ENCODE measurements at places on chromosomes 1 and 21.

DNA sequence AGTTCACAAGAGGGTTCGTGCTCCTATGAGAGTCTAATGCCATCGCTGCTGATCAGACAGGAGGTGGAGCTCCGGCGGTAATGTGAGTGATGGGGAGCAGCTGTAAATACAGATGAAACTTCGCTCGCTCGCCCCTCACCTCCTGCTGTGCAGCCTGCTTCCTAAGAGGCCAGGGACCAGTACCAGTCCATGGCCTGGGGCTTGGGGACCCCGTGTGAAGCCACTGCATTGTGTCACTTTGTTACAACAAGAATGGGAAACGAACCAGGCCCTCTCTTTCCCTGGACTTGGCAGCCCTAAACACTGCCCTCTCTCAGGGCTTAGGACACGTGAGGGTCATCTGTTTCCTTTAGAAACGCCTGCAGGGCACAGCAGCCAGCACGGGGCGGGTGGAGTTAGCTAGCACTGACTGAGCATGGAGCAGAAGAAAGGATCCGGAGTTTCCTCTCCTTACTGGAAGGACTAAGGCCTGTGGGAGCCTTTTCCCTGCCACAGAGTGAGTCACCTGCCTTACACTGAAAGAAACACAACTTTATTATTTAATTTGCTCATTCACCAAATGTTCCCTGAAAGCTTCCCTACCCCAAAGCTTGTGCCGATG lies 185.2 kb upstream of the TMEM51 start:
- H3K4me3 ChIP-seq = no peak overlapping the region
- DNase-seq = no peak
- no peaks in the 10 kb centered on the region for H3K36me3 ChIP-seq
- H3K27ac ChIP-seq = no peak overlapping the region

DNA sequence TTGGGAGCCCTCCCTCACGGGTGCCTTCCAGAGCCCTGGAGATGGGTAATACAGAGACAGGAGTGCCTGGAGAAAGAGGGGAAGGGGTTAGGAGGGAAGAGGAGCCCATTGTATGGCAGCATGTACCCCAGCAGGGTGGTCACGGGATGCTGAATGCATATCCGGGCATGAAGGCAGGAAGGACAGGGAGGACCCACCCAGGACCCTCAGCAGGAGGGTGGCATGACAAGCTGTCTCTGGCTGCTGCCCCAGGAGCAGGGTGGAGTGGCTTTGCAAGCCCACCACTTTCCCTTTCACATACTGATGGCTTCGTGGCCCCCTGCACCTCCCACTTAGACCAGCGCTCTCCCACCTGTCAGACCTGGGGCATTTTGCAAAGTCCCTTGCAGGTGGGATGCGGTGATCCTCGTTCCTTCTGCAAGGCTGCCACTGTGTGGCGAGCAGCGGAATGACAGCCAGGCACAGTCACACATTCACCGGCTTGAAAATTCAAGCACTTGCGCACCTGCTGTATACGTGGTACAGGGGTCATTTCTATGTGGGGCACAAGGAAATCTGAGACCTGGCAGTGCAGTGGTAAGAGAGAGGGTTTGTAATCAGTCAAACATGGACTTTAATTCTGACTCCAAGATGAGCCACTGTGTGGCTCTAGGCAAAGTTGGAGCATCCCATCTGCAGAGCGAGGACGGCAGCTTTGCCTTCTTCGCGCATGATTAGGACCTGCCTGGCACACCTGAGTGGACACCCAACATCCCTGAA lies 53.2 kb upstream of the TMEM51 start:
- H3K27ac ChIP-seq = no peak overlapping the region
- H3K4me1 ChIP-seq = peaks cover 6% of the 10 kb centered on the region
- DNase-seq = peak; percentile 57

GRCh38 chr1:11316701-11317100 lies 43.7 kb downstream of the UBIAD1 start:
- no peak for DNase-seq
- H3K4me1 ChIP-seq = peaks cover 3% of the 10 kb centered on the region
- H3K27me3 ChIP-seq = no peaks in the 10 kb centered on the region
- no peak overlapping the region for H3K27ac ChIP-seq
- H3K36me3 ChIP-seq = no peaks in the 10 kb centered on the region
- H3K4me3 ChIP-seq = no peak overlapping the region

DNA sequence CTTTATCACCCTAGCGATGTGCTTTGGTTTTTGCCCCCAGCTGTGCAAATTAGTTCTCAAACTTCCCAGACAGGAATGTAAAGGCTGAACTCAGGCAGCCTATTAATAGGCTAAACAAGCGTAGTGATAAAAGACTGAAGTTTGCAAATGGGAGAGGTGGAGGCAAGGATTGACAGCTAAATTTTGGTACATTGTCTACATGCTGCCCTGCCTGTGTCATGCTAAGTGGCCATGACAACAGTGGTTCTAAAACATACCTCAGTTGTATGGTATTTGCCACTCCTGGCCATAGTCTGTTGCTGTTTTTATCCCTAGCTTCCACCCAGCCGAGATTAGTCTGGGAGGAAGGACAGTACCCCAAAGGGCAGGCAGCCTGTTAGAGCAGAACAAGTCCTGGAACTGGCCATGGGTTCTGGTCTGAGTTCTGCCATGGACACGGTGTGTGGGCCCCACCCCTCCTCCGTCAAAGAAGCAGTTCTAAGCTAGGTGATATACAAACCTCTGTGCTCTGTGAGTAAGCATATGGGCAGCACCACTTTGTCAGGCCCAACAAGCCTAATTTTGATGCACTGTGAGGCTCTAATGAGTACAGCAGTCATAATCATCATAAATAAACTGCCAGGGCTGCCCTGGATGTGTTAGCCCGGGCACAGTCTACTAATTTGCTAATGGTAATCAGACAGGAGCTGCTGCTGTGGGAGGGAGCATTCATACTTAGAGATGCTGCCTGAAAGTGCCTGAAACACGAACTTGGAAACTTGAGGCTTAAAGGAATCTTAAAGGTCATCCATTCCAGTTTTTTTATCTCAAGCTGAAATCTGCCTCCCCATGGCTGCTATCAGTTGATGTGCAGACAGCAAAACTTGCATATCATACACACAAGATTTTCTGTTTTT lies 177.1 kb downstream of the HHAT start:
- no peak overlapping the region for H3K4me3 ChIP-seq
- no peaks in the 10 kb centered on the region for H3K36me3 ChIP-seq
- no peak overlapping the region for H3K27ac ChIP-seq
- DNase-seq = no peak
- H3K27me3 ChIP-seq = no peaks in the 10 kb centered on the region

- peaks cover 14% of the 10 kb centered on the region for H3K27me3 ChIP-seq
- H3K4me1 ChIP-seq = peaks cover 4% of the 10 kb centered on the region
- H3K36me3 ChIP-seq = no peaks in the 10 kb centered on the region
Measured at GRCh38 chr1:209427277-209427676, 156.2 kb upstream of the CAMK1G start.

DNA sequence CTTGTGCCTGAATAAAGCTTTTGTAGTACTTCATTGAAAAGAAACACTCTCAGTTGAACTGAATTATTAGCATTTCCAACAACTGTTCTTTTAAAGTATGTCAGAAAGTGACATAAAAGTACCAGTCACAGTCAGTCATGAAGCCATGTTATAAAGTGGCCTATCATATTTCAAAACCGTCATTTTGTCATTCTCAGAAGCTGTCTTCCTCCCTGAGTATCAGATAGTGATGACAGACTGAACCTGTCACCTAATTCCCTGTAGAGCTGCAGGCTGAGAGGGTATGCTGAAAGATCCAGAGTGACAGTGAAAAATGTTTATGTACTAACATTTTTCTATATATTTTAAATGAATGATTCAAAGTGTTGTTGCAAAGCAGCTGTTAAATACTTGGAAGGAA lies 1121.7 kb upstream of the PRMT6 start:
- no peak overlapping the region for H3K27ac ChIP-seq
- DNase-seq = no peak
- no peaks in the 10 kb centered on the region for H3K36me3 ChIP-seq
- no peaks in the 10 kb centered on the region for H3K27me3 ChIP-seq
- no peak overlapping the region for H3K4me3 ChIP-seq

DNA sequence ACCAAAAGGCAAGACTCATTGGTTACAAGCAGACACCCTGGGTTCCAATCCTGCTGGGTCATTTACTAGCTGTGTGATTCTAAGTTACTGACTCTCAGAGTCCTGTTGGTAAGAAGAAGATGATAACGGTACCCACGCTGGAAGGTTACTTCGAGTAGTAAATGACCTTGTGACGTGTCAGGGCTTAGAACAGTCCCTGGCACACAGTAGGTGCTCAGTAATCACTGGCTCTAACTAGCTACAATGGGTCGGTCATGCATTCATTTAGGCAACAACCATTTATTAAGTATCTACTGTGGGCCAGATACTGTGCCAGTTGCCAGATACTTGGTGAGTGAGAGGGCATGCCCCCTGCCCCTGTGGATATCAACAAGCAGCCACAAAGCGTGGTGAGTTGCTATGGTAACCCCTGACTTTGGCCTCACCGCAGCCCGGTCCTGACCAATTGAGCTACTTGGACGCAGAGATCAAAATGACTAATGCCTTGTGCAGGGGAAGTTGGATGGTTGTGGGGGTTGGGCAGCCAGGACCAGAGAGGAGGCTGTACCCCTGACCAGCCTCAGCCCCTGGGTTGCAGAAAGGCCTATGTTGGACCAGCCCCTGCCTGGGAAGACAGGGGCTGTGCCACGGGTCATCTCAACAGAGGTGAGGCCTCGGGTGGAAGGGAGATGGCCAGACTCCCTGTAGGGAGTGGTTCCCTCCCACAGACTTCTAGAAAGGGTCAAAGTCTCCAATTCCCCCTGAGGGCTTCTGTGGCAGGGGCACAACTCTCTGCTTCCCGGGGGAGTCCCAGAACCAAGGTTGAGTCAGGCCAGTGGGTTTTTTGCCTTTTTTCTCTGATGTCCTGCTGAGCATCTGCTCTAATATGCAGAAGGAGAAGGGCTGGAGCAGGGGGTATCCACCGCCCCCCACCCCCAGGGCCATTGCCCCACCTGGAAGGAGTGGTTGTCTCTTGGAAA lies 16.0 kb downstream of the DHRS3 start:
- H3K4me1 ChIP-seq = peaks cover 32% of the 10 kb centered on the region
- DNase-seq = no peak
- no peak overlapping the region for H3K4me3 ChIP-seq
- H3K27ac ChIP-seq = no peak overlapping the region
- H3K27me3 ChIP-seq = peaks cover 6% of the 10 kb centered on the region
- H3K36me3 ChIP-seq = no peaks in the 10 kb centered on the region

GRCh38 chr1:155984341-155984740 lies 6.0 kb upstream of the ARHGEF2 start:
- peaks cover 21% of the 10 kb centered on the region for H3K36me3 ChIP-seq
- no peak overlapping the region for H3K4me3 ChIP-seq
- no peak overlapping the region for H3K27ac ChIP-seq
- H3K4me1 ChIP-seq = peaks cover 45% of the 10 kb centered on the region
- H3K27me3 ChIP-seq = no peaks in the 10 kb centered on the region
- DNase-seq = no peak

DNA sequence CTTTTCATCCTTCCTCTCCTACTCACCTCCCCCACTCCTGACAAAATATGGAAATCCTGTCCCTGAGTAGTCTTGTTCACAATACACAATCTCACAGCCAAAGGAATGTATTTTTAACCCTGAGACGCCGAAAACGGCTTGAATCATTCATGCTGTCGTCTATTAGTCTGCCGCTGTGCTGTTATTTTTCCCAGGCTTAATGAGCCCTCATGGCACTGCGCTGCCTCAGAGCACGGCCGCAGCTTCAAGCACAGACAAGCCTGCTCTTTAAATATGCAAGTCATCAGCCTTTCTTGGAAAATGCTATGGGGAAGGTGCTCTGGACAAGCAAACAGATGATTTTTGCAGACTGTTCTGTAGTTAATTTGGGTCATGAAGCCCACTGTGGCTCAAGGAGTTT lies 302.7 kb downstream of the DISC1 start:
- H3K27ac ChIP-seq = no peak overlapping the region
- peaks cover 2% of the 10 kb centered on the region for H3K27me3 ChIP-seq
- H3K4me3 ChIP-seq = no peak overlapping the region

GRCh38 chr1:88680911-88681622 lies 3.0 kb upstream of the PKN2 start:
- peaks cover 4% of the 10 kb centered on the region for H3K36me3 ChIP-seq
- H3K27ac ChIP-seq = no peak overlapping the region
- H3K4me3 ChIP-seq = no peak overlapping the region
- H3K4me1 ChIP-seq = peaks cover 16% of the 10 kb centered on the region
- no peaks in the 10 kb centered on the region for H3K27me3 ChIP-seq
- DNase-seq = no peak

- DNase-seq = peak; percentile 69
- no peak overlapping the region for H3K4me3 ChIP-seq
- peak overlapping the region; percentile 65 for H3K27ac ChIP-seq
- H3K4me1 ChIP-seq = peaks cover 28% of the 10 kb centered on the region
Measured at GRCh38 chr21:46605767-46606426, 1.0 kb upstream of the S100B start.

- H3K36me3 ChIP-seq = no peaks in the 10 kb centered on the region
- no peaks in the 10 kb centered on the region for H3K4me1 ChIP-seq
- H3K4me3 ChIP-seq = no peak overlapping the region
- H3K27ac ChIP-seq = no peak overlapping the region
Measured at GRCh38 chr1:81298266-81298665, 502.5 kb upstream of the ADGRL2 start.

DNA sequence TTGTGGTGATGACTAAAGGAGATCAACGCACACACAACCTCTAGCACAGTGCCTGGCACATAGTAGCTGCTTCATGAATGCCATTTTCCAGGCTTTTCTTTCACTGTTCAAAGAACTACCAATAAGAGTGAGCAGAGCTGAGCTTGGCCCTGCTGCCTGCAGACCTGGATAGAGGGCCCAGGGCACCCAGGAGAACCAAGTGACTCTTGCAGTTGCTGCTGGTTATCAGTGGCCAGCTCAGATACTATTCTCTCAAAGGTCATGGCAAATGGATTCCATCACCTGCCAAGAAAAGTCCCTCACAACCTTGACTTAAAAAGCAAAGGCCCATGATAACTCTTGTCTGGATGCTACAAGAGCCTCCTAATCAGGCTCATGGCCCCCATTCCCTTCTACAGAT lies 41.7 kb downstream of the PLPP3 start:
- DNase-seq = no peak
- H3K27me3 ChIP-seq = no peaks in the 10 kb centered on the region
- no peaks in the 10 kb centered on the region for H3K36me3 ChIP-seq
- H3K4me1 ChIP-seq = no peaks in the 10 kb centered on the region
- no peak overlapping the region for H3K4me3 ChIP-seq

- H3K4me1 ChIP-seq = peaks cover 12% of the 10 kb centered on the region
- no peaks in the 10 kb centered on the region for H3K27me3 ChIP-seq
- no peaks in the 10 kb centered on the region for H3K36me3 ChIP-seq
- no peak overlapping the region for H3K4me3 ChIP-seq
- DNase-seq = no peak
Measured at GRCh38 chr21:29144736-29145353, 14.4 kb downstream of the MAP3K7CL start.

GRCh38 chr1:216562383-216562782 lies 139.1 kb upstream of the USH2A start:
- H3K4me3 ChIP-seq = no peak overlapping the region
- no peaks in the 10 kb centered on the region for H3K4me1 ChIP-seq
- no peak for DNase-seq
- H3K36me3 ChIP-seq = no peaks in the 10 kb centered on the region

- H3K4me1 ChIP-seq = no peaks in the 10 kb centered on the region
- DNase-seq = no peak
- no peak overlapping the region for H3K27ac ChIP-seq
- no peak overlapping the region for H3K4me3 ChIP-seq
- H3K27me3 ChIP-seq = no peaks in the 10 kb centered on the region
- no peaks in the 10 kb centered on the region for H3K36me3 ChIP-seq
Measured at GRCh38 chr1:221172841-221173240, 293.6 kb downstream of the HLX start.
